Fibroblast of upper back skin (primary cell): ENCODE measurements at places on chromosomes 11 and 22.

- DNase-seq = no peak
Measured at GRCh38 chr11:76798671-76799065, 15.5 kb downstream of the TSKU start.

DNA sequence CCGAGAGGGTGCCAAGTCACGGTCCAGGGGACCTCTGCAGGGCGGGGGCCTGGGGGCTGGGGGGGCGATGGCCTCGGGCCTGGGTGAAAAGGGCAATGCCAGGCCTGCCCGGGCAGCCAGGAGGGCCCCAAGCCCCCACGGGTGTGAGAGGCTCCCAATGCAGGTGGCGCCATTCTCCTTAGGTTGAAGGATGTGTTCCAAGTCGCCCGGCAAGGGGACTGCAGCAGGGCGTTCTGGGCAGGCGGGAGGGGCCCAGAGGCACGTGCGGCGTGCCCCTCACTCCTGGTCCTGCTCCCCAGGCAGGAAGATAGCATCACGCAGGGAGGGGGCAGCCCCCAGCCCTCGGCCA is 730 bp upstream of the TNNI2 start:
- no peak for DNase-seq

DNA sequence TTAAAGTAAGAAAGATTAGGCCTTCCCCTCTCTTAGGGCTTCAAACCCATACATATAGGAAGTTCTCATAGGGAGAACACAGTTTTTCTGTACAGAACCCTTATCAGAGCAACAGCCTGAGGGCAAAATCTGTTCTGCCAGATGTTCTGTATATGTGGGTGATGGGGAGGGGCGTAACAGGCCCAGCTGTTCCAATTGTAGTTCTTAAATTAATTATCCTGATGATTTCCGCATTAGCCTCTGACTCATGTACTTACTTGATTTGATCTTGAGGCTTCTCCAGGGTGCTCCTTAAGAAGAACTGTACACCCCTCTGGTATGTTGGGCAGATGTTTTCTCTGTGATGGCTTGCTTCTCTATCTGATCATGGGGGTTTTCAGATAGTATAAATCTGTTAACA is 123.1 kb upstream of the C11orf87 start:
- DNase-seq = peak; percentile 48

- no peak for DNase-seq
Measured at GRCh38 chr11:60360621-60361020, 17.7 kb upstream of the MS4A7 start.

- peak; percentile 43 for DNase-seq
Measured at GRCh38 chr11:86977441-86978050, 22.4 kb upstream of the FZD4 start.

- no peak for DNase-seq
Measured at GRCh38 chr11:77636731-77637344, 756 bp downstream of the CLNS1A start.

DNA sequence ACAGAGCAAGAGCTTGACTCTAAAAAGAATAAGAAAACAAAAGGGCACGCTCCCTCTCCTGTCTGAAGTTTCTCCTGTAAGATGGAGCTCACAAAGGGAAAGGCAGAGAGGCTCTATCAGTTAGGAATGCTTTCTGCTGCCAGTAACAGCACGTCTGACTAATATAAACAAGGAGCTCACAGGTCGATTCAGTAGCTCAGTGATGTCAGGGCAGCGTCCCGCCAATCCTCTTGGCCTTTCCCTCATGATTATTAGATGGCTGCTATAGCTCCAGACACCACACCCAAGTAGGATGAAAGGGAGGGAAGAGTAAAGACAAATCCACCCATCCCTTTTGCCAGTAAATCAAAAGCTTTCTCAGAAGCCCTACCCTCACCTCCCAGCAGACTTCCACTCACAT is 51.3 kb upstream of the HMGXB4 start:
- peak; percentile 22 for DNase-seq

DNA sequence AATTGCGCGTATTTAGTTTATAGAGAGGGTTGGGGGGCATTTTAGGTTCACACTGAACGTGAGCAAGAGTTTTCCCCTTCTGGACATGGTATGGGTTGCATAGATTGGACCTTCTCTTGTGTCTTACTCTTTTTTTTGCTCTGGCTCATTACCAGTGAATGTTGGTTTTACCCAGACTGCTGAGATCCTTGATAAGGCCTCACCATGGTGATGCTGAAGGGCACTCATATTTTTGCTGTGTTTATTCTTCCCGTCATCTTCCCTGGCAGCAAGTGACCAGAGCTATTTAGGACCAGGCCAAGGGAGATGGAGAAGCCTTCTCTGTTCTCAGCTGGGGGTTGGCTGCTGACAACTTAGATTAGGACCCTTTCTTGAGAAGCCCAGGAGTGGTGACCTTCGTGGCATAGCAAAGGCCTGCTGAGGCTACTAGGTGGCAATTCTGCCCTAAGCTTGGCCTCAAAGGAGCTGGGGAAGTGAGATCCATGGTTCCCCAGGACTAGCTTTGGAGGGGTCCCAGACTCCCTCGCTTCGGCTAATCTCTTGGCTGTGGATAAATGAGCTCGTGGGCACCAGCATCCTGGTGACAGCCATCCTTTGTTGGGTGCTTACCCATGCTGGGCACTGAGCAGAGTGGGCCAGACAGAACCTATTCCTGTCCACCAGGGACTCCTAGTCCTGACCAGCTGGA is 47.3 kb downstream of the GRIK4 start:
- DNase-seq = no peak

DNA sequence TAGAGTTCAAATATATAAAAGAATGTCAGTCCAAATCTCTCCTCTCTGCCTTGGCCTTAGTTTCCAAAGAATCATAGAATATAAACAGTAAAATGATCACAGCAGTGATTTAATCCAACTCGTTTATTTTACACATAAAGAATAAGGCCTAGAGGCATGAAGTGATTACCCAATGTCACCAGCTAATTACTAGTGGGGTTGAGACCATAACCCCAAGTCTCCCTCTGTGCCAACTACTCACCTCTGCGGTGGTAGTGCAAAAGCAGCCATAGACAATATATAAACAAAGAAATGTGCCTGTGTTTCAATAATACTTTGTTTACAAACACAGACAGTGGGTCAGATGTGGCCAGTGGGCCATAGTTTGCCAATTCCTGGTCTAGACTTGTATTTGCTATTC is 96.6 kb upstream of the FAT3 start:
- no peak for DNase-seq

- no peak for DNase-seq
Measured at GRCh38 chr22:45320357-45320976, 10.7 kb downstream of the FAM118A start.
